ENCODE measurements at places on chromosomes 5 and 9.
A peak's percentile ranks its signal among the peaks of the same experiment; 100 is the strongest.

DNA sequence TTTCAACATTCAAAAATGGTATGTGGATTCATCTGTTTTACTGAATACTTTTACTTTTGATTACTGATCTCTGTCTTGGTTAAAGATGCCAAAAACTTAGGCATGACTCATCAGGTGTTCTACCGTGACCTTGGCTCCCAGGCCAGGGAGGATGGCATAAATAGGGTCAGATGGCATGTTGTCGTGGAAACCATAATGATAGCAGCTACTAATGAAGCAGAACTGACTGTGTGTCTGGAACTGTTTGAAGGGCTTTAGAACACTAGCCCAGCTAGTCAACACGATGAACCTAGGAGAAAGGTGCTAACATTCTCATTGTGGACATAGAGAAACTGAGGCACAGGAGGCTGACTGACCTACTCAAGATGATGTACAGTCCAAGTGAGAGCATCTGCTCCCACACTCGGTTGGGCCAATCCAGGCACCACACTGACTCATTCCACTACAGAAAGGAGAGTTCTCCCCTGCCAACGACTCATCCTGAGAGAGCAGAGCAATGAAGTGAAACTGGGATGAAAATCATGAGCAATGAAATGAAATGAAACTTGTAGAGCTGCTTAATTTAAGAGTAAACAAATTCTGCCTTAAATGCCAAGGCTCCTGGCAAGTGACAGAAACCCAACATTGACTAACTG is 116.0 kb downstream of the TENT4A start:
- no peak for DNase-seq
- H3K27ac ChIP-seq: no peak overlapping the region
- H3K4me3 ChIP-seq: no peak overlapping the region
- H3K4me1 ChIP-seq: no peaks in the 10 kb centered on the region

GRCh38 chr9:134858051-134858841 is 22.4 kb upstream of the FCN2 start:
- no peak overlapping the region for H3K27ac ChIP-seq
- no peak overlapping the region for H3K4me3 ChIP-seq
- no peaks in the 10 kb centered on the region for H3K36me3 ChIP-seq
- no peak for DNase-seq
- no peaks in the 10 kb centered on the region for H3K27me3 ChIP-seq

DNA sequence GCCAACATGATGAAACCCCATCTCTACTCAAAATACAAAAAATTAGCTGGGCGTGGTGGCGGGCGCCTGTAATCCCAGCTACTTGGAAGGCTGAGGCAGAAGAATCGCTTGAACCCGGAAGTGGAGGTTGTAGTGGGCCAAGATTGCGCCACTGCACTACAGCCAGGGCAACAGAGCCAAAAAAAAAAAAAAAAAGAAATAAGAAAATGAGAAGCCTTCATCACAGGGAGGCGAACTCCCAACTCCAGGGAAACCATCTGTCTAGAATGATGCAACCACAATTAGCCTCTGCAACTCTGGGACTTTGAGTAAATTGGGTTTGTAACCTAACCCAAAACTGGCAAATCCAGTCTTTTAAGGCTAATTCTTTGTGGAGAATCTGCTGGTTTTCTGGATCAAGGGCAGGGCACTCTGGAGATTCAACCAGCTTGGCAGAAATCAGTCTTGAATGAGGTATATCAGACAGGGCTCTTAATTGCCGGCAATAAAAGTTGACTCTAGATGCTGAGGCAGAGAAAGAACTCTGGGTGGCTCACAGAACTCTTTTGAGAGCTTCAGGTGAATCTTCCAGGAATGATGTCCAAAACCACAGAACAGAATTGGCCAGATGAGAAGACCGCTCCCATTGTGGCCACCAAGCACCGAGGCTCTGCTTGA is 9.9 kb downstream of the S100Z start:
- peak; percentile 26 for DNase-seq
- H3K27me3 ChIP-seq: no peaks in the 10 kb centered on the region
- H3K36me3 ChIP-seq: no peaks in the 10 kb centered on the region

GRCh38 chr5:79582186-79582585 is 30.1 kb upstream of the TENT2 start:
- no peak overlapping the region for H3K4me3 ChIP-seq
- no peaks in the 10 kb centered on the region for H3K4me1 ChIP-seq
- H3K27me3 ChIP-seq: no peaks in the 10 kb centered on the region
- DNase-seq: no peak
- no peak overlapping the region for H3K27ac ChIP-seq
- H3K36me3 ChIP-seq: no peaks in the 10 kb centered on the region

DNA sequence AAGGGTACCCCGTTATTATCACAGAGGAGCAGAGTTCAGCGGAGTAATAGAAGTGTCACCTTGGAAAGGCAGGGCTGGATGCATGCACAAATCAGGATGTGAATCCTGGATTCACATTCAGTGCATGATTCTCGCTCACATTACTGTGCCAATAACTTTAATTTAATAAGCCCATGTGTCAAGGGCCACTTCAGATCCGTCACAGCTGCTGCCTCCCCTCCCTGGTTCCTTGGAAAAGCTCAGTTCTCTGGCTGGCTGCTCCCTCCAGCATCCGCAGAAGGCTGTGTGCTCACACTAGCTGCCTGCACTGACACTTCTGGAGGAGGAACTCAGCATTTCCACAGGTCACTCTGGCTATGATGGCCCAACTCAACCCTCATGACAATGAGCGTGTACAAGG is 256.8 kb upstream of the ADAMTS16 start:
- no peaks in the 10 kb centered on the region for H3K27me3 ChIP-seq
- no peak overlapping the region for H3K4me3 ChIP-seq
- H3K36me3 ChIP-seq: no peaks in the 10 kb centered on the region
- H3K4me1 ChIP-seq: no peaks in the 10 kb centered on the region

DNA sequence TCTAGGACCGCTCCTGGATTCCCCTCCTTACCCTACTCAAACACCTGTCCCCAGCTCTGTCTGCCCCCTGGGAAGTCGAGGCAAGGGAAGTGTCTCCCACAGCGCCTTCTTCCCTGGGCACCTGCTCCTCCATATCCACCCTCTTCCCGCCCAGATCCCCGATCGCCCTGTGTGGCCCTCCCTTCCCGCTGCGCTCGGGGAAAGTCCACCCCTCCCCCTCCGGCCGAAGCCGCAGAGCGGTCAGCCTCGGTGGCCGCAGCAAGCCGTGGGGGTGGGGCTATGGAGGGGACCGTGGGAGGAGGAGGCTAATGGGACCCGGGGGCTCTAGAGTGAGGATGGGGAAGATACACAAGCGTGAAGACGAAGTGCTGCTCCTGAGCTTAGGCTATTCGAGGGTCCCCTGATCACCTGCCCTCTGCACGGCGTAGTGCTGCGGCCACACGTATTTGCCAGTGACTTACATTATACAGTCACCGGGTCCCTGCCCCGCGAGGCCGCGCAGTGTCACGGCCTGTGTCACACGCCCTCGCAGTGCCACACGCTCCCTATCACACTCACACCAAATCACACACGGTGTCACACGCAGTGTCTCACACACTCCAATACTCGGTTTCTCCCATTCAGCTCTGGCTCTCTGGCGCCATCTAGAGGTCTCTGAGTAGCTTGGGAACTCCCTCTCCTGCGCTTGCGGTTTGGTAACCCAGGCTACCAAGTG is 658 bp upstream of the PCDH1 start:
- H3K27ac ChIP-seq: peak overlapping the region; percentile 84
- peak overlapping the region; percentile 14 for H3K4me3 ChIP-seq
- no peaks in the 10 kb centered on the region for H3K36me3 ChIP-seq
- peak; percentile 92 for DNase-seq
- peaks cover 60% of the 10 kb centered on the region for H3K4me1 ChIP-seq

GRCh38 chr9:82031538-82032280 is 43.1 kb downstream of the SPATA31D1 start:
- peak; percentile 38 for DNase-seq
- no peak overlapping the region for H3K27ac ChIP-seq
- no peaks in the 10 kb centered on the region for H3K36me3 ChIP-seq

- H3K4me1 ChIP-seq: peaks cover 30% of the 10 kb centered on the region
- H3K4me3 ChIP-seq: no peak overlapping the region
- H3K36me3 ChIP-seq: no peaks in the 10 kb centered on the region
- H3K27ac ChIP-seq: no peak overlapping the region
- no peaks in the 10 kb centered on the region for H3K27me3 ChIP-seq
- DNase-seq: no peak
Observed at GRCh38 chr5:132434416-132435286, 55.9 kb downstream of the IRF1 start.

DNA sequence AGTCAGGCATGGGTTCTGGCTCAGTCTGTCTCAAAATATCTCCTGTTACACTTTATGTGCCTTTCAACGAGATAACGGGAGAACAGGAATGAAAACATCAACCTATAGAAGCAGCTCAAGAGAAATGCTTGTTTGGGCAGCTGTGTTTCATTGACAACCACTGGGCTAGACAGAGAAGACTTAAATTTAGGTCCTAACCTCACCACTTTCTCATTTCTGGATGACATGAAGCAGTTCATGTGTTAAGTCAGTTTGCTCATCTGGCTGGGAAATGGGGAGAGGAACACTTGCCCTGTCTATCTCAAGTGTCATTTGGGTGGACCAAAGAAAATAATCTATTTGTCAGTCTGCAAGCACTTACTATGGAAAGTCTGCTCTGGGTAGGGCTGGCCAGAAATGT is 66.7 kb upstream of the PCA3 start:
- no peak overlapping the region for H3K27ac ChIP-seq
- H3K36me3 ChIP-seq: no peaks in the 10 kb centered on the region
- DNase-seq: no peak
- H3K4me1 ChIP-seq: no peaks in the 10 kb centered on the region

GRCh38 chr5:56659971-56660370 is 155.4 kb upstream of the MAP3K1 start:
- H3K36me3 ChIP-seq: no peaks in the 10 kb centered on the region
- H3K4me1 ChIP-seq: peaks cover 10% of the 10 kb centered on the region
- H3K4me3 ChIP-seq: no peak overlapping the region
- no peak overlapping the region for H3K27ac ChIP-seq
- DNase-seq: no peak
- H3K27me3 ChIP-seq: no peaks in the 10 kb centered on the region

GRCh38 chr5:127430627-127431026 is 86.8 kb upstream of the PRRC1 start:
- no peaks in the 10 kb centered on the region for H3K4me1 ChIP-seq
- H3K27ac ChIP-seq: no peak overlapping the region
- no peaks in the 10 kb centered on the region for H3K27me3 ChIP-seq
- no peaks in the 10 kb centered on the region for H3K36me3 ChIP-seq

DNA sequence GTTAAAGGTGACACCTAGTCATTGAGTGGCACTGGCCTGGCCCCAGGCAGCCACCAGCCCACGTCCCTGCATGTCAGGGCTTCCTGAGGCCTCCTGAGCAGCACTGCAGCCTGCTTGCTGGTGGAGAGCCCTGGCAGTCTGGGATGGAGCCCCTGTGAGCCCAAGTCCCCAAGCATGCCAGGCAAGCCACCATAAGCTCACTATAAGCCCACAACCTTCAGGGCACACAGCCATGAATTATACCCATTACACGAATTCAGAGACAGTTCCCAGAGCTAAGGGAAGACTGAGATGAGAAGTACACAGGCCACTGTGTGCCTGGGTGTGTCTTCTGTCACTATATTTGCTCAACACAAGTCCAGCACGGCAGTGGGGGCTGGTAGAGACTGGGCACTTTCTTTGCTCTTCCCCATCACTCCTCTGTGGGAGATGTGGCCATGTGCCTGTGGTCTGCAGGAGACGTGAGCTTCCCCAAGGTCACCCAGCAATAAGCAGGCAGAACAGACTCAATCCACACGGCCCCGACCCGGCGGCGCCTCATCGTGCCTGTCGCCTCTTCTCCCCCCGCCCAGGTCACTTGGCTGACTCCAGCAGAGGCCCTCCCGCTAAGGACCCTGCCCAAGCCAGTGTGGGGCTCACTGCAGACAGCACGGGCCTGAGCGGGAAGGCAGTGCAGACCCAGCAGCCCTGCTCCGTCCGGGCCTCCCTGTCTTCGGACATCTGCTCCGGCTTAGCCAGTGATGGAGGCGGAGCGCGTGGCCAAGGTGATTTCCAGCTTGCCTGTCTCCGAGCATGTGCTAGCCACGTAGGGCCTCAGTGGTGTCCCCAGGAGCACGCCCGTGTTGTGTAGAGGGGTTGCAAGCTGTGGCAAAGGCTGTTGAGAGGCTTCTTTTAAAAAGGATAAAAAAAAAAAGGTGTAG is 114.8 kb downstream of the WNK2 start:
- peaks cover 22% of the 10 kb centered on the region for H3K4me1 ChIP-seq
- no peak overlapping the region for H3K4me3 ChIP-seq
- no peaks in the 10 kb centered on the region for H3K36me3 ChIP-seq
- DNase-seq: no peak

DNA sequence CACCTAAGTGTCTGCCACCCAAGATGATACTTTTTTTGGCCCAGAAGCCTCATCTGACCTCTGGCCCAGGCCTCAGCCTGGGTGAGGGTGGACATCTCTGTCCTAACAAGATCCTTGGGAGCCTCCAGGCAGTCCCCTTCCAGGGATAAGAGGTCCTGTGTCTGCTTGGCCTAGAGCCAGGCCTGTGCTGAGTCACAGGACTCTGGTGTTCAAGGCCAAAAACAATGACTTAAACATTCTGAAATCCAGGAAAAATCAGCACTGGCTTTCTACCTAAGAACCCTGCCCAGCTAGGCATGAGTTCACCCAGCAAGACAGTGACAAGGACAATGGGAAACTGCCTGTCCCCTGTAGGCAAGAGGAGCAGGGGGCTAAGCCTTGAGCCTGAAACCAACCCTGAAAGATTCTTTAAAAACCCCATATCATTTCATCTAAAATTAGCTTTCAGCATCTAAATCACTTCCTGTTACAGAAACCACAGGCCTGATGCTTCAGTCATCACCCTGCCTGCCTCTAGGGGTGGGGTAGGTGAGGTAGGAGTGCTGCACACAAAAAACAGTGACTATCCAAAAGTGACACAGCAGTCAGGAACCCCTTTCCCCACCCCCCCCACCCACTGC is 29.9 kb downstream of the CSF2 start:
- H3K4me3 ChIP-seq: no peak overlapping the region
- peak overlapping the region; percentile 59 for H3K27ac ChIP-seq
- H3K27me3 ChIP-seq: no peaks in the 10 kb centered on the region
- DNase-seq: peak; percentile 84
- peaks cover 15% of the 10 kb centered on the region for H3K4me1 ChIP-seq
- no peaks in the 10 kb centered on the region for H3K36me3 ChIP-seq

DNA sequence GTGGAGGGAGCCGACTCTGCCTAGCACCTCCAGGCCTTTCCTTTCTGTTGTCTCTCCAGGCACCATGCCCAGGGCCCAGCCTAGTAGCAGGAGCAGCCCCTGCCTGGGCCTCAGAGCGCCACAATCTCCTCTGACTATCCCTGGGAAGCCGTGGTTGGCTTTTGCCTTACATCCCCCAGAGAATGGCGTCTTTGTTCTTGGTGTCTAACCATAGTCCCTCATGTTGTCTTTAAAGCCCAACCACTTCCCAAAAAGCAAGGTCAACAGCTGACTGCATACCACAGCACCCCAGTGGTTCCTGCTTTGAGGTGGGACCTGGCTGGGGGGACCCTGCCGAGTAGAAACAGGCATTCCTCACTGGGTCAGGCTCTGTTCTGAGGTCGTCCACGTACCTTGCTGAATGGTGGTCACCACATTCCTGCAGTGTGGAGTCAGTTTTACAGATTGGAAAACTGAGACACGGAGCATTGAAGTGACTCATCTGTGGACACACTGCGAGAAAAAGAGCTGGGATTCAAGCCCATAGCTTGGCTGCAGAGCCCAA is 13.7 kb upstream of the CERCAM start:
- H3K36me3 ChIP-seq: no peaks in the 10 kb centered on the region
- H3K4me1 ChIP-seq: no peaks in the 10 kb centered on the region
- H3K27ac ChIP-seq: no peak overlapping the region
- H3K4me3 ChIP-seq: no peak overlapping the region
- no peak for DNase-seq

GRCh38 chr9:125707472-125707804 is 430 bp upstream of the MAPKAP1 start:
- DNase-seq: no peak
- no peak overlapping the region for H3K4me3 ChIP-seq
- no peak overlapping the region for H3K27ac ChIP-seq
- H3K27me3 ChIP-seq: no peaks in the 10 kb centered on the region
- peaks cover 18% of the 10 kb centered on the region for H3K4me1 ChIP-seq
